ENCODE measurements at places on chromosomes 4 and X.

DNA sequence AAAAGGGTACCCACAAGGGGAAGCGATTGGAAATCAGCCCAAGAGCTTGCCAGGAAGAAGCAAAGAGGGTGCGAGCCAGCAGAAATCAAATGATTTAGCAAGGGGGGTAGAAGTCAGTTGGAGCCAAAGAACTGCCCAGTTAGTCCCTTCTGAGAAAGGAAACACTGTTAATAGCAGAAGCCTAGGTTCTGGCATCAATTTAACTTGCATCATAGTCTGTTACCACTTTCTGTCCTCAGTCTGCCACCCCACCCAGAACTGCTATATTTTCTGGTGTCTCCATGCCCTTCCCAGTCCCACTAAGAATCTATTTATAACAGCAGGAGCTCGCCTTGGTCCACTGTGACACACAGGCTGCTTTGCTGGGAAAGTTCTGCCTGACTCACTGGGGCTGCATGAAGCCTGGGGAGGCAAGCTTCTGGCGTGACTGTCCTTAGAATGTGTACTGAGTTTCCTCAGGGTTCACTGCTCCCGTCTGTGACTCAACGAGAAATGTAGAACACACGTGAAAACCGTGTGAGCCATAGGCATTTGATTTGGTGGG is 157.8 kb upstream of the TTC29 start:
- DNase-seq, result no peak

- DNase-seq, result no peak
Observed at GRCh38 chrX:107787827-107788226, 10.3 kb downstream of the NCBP2L start.

DNA sequence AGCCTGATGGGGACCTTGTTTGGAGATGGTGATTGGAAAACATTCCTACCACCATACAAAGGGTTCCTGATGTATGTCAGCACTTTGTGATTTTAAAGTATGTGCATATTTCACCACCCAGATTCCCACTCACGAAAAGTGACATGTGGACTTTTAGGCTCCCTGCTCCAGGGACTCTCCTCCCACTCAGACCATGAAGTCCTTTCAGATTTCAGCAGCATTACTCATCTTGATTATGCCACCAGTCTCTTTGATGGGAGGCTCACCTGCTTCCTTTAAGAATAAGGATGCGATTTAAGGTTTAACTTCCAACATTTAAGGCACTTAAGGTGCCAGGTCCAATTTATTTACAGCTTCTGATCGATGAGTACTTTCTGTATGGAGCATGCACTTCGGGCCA is 204.4 kb downstream of the PPARGC1A start:
- DNase-seq, result no peak

DNA sequence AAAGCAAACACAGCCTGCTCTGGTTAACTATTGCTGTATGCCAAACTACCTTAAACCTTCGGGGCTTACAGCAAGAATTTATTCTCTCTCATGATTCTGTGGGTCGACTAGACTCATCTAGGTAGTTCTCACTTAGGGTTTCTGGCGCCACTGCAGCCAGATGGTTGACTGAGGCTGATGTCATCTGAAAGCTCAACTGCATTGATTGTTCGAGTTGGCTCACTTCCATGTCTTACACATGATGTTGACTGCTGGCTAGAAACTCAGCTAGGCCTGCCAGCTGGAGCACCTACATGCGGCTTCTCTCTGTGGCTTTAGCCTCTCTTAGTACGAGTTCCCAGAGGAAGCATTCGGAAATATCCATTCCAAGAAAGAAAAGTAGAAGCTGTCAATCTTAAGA is 103.2 kb downstream of the SRPX start:
- DNase-seq, result no peak

DNA sequence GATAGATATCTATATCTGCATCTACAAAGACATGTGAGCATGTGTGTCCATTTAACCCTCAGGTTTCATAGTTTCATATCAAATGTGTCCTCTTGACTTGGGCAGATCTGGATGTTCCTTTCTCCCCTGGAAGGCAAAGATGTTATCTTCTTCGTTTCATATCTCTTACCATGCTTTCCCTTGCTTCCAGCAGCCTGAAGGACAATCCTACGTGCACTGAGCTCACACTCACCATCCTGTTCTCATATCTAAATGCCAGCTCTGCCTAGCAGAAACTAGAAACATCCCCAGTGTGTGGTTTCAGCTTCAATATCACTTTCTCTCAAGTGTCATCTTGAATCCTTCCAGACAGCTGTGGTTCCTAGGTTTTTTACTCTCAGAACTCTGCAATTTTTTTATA is 66.2 kb downstream of the ZAR1 start:
- DNase-seq, result no peak

GRCh38 chr4:124044867-124045266 is 648.3 kb downstream of the SPRY1 start:
- no peak for DNase-seq

GRCh38 chr4:40454816-40455215 is 119.7 kb downstream of the CHRNA9 start:
- no peak for DNase-seq

DNA sequence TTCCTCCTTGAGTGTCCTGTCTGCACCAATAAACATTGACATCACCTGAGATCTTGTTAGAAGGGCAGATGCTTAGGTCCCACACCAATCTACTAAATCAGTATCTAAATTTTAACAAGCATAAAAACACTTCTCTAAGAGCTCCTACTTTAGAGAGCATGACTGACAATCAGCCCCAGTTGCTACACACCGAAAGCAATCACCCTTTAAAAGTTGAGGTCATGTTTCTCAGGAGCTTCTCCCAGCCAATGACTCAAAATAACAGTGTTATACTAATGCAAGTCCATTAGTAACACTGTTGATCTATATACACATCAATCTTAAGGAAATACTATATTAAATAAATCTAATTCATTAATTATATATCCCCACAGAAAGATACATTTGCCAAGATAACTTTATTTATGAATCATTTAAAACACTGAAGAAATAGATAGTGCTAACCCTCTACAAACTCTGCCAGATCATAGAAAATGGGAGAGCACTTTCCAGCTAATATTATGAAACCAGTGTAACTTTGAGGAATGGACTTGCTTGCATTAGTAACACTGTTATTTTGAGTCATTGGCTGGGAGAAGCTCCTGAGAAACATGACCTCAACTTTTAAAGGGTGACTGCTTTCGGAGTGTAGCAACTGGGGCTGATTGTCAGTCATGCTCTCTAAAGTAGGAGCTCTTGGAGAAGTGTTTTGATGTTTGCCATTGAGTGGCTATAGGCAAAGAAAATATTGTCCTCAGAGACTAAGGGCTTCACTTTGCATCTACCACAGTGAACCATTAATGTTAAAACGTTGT is 109.8 kb upstream of the HDX start:
- no peak for DNase-seq

- peak; percentile 99 for DNase-seq
Observed at GRCh38 chr4:165398570-165398969, 19.8 kb downstream of the CPE start.

DNA sequence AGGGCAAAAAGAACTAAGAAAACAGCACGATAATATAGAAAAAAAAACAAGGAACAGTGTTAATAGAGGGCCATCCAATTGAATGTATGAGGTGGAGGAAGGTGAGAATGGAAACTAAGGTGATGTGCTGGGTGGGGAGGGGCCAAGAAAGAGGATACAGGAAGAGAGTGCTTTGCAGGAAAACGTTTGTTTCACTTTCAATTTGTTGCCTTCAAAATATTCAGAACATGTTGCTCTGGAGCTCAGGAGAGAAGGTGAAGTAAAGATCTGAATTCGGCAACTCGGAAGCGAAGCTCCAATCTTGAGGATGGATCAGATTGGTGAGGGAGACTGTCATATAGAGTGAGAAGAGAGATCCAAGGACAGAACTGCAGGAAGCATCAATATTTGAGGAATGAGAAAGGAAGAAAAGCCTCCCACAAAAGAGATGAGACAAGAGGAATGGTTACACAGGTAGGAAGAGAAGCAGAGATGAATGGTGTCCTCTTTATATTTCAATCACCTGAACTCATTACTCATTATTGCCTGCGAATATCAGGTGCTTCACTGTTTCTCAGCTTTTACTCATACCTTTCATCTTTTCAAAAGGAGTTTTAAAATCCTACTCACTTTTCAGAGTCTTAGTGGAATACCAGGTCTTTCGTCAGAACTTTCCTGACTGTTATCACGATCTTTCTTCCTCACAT is 14.7 kb upstream of the SEC24D start:
- DNase-seq, result no peak

GRCh38 chr4:124555959-124556358 is 156.6 kb downstream of the ANKRD50 start:
- DNase-seq, result no peak

DNA sequence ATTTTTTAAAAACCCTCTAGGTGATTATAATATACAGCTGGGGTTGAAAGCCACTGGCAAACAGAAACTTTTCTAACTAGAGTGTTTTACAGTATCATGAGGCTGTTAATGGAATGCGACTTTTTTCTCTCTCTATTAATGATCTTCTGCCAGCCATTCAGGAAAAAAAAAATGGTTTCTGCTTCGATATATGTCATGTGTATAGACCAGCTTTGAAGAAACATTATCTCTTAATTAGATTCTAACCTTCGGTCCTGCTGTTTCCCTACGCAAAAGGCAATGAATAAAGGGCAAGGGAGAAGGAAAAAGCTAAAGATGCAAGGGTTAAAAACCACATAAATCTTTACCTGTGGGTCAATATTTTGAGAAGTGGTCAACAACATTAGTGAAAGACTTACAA is 1662.1 kb upstream of the TENM3 start:
- DNase-seq, result no peak

DNA sequence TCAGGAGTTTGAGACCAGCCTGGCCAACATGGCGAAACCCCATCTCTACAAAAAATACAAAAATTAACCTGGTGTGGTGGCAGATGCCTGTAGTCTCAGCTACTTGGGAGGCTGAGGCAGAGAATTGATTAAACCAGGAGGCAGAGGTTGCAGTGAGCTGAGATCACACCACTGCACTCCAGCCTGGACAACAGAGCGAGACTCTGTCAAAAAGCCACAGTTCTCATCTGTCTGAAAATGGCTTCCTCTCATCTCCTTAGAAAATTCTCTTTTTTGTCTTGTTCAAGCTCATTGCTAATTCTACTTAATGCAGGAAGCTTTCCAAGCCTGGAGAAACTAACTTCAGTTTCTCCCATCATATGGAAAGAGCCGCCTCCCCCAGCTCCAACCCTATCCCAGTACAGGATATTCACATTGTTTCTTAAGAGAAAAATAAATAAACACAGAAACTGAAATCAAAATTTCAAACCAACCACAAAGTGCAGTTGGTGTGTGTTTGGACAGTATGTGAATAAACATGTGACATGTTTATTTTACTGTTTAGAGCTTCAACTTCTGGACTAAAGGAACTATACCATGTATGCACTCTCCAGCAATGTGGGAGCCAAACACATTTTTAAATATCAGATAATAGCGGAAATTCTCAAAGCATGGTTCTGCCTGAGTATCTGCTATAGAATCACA is 55.0 kb upstream of the GAB1 start:
- DNase-seq, result no peak

DNA sequence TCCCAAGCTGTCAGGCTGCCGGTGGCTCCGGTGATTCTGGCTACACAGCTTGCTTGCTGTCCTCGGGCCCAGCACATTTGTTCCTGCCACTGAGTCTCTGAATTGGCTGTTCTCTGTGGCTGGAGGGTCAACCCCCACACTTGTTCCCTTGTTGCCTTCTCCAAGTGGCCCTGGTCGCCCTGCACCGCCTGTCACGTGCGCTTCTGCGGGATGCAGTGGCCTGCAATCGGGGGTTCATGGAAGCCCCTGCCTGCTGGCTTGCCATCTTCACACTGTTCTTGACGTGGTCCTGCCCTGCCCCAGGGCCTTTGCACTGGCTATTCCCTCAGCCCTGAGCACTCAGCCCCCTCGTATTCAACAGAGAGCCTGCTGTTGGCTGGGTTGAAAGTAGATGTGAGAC is 8.1 kb downstream of the CLCN4 start:
- DNase-seq, result no peak

GRCh38 chr4:87985097-87985886 is 9.8 kb downstream of the SPP1 start:
- peak; percentile 82 for DNase-seq

GRCh38 chr4:16117164-16117563 is 33.3 kb upstream of the PROM1 start:
- DNase-seq, result no peak

DNA sequence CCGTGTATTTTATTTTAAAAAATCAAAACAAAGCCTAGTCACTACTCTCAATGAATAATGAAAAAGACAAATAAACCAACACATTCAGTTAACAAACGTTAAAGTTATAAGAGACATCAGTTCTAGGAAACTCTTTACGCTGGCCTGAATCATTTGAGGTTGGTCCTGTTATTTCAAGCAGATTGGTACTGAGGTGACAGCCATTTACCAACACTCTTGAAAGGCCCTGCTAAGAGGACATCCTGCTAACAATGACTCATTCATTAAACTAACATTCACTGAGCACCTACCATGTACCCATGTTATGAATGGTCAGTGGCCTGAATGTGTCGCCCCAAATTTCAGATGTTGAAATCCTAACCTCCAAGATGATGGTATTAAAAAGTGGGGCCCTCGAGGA is 57.1 kb upstream of the ADGRG2 start:
- no peak for DNase-seq

DNA sequence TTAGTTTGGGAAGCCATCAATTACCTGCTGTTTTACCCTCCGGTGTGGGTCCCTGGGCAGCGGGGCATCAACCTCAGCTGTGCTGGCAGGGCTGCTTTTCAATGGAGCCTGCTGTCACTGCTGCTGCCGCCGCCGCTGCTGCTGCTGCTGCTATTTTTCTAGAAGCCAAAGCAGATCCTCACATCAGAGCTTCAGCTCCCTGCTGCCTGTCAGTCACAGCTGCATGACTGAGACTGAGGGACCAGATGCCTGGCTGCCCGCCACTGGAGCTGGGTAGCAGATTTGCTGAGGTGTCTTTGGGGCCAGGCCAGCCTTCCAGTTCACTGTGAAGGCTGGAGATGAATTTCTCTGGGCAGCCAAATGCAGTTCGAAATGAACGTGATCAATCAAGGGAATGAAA is 200.3 kb upstream of the NHS start:
- DNase-seq, result no peak

GRCh38 chr4:94446386-94446785 is 5.4 kb upstream of the PDLIM5 start:
- no peak for DNase-seq

DNA sequence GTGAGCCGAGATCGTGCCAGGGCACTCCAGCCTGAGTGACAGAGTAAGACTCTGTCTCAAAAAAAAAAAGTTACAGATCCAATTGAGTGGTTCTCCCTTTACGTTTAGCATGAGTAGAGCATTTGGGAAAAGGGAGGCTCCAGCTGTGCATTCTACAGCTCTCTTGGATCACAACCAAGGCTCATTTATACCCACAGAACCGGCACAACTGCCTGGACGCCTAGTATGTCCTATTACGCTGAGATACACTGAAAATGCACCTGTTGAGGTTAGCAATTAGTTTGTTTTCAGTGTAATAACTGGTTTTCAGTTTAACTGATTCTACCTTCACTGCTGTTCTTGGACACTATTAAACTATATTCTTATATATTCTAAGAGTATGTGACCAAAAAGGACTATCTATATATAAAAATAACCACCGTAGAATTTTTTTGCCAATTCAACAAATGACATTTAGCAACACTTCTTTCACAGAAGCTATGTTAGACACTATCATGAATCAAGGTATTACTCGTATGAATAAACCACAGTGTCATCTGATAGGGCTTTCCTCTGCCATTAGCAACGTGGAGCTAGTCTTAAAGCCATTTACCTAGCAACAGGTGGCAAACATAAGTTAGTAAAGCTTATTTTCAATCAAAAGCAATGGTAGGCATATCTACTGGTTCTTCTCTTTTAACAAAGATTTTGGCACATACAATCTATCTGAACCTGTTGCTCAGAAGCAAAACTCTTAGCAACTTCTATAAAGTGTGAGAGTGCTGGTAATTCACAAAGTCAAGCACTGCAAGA is 3.6 kb downstream of the OTUD4 start:
- no peak for DNase-seq
